Left hindlimb (tissue), 1 donor: ENCODE measurements at places on chromosomes 7 and 10.

GRCh38 chr10:31619531-31620061, 300.6 kb downstream of the ZEB1 start:
- DNase-seq = peak; percentile 57

- DNase-seq = no peak
These were observed 1.2 kb downstream of the UBE3C start for GRCh38 chr7:157139810-157140510.

GRCh38 chr7:26328498-26329390, 37.1 kb downstream of the SNX10 start:
- DNase-seq = no peak

DNA sequence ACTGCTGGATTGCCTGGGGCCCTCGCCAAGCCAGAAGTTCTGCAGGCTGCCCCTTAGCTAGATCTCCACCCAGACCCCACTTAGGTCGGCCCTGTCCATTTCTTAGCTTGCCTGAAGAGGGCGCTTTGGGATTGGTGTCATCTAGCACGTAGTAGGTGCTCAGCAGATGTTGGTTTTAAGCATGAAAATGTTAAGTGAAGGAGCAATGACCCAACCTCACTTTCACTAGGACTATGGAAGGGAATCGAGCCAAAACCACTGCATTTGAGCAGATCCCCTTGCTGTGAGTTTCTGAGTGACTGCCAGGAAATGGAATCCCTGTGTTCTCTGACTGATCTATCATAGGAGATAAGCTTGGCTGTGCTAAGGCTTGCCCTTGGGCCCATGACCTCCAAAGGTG, 131.7 kb upstream of the EEPD1 start:
- DNase-seq = no peak

DNA sequence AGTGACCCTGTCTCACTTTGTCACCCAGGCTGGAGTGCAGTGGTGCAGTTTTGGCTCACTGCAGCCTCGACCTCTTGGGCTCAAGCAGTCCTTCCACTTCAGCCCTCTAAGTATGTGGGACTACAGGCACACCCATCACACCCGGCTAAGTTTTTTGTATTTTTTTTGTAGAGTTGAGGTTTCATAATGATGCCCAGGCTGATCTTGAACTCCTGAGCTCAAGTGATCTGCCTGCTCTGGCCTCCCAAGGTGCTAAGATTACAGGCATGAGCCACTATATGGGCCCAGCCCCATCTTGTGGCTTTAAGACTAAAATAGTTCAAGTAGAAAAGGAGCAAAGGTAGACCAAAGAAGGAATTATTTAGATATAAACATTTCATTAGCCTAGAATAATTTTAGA, 65.5 kb downstream of the MLLT10 start:
- no peak for DNase-seq

- DNase-seq = no peak
These were observed 3.7 kb downstream of the TMEM225B start for GRCh38 chr7:99601656-99602310.

- DNase-seq = no peak
These were observed 25.0 kb downstream of the ZNF487 start for GRCh38 chr10:43461950-43462349.

- DNase-seq = peak; percentile 6
These were observed 158.0 kb downstream of the CAMK1D start for GRCh38 chr10:12507165-12507850.

DNA sequence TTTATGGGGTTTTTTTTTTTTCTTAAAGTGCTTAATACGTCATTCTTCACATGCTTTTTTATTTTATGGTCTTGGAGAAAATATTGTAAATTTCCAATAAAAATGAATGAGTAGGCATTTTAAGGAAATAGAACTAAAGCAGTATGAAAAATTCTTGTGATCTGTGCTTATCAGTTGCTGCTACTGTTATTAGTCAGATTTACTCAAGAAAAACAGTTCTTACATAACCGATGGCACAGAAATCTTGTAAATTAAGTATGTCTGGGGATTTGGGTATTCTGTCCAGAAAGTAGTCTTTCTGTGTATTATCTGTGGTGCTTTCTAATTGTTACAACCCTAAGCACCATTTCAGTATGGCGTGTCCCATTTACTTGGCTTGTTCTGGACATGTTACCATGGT, 64.7 kb downstream of the LRGUK start:
- no peak for DNase-seq

GRCh38 chr10:13907570-13907969, 320.8 kb downstream of the PRPF18 start:
- no peak for DNase-seq

- no peak for DNase-seq
These were observed 31.2 kb upstream of the BMPER start for GRCh38 chr7:33873981-33874750.

- no peak for DNase-seq
These were observed 197.3 kb downstream of the PHF14 start for GRCh38 chr7:11170863-11171568.

- DNase-seq = no peak
These were observed 21.9 kb downstream of the ATXN7L1 start for GRCh38 chr7:105854498-105854897.
